Activated T-helper 17 cell treated with anti-CD3 and anti-CD28 coated beads, Interleukin-2, amount 50 U/mL, for 72 hours (primary cell): ENCODE measurements at places on chromosomes 4 and X.

DNA sequence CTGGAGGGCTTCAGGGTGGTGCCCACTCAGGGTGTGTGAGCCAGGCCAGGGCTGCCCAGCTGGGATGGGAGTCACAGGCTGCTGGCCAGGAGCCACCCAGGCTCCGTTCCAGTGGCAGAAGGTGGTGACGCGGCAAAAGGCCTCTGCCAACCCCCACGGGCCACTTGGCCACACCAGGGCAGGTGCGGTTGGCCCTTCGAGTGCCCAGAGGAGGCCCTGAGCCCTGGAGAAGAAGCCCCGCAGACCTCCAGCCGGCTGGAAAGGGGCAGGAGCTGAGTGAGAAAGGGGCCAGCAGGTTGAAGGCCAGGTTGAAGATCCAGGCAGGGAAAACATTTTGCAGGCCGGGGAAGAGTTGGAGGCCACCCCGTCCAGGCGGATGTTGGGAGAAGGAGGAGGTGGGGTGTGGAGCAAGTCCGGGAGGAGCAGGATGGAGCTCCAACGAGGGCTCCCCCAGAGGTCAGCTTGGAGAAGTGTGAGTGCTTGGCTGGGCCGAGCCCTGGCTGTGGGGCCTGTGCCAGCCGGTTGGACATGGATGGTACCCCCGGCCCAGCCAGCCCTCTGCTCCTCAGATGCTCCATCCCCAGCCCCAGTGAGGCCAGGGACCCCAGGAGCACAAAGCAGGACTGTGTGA, 2.8 kb upstream of the CPLX1 start:
- ATAC-seq: no peak

GRCh38 chr4:2408976-2409375, 9.5 kb downstream of the ZFYVE28 start:
- no peak for ATAC-seq

DNA sequence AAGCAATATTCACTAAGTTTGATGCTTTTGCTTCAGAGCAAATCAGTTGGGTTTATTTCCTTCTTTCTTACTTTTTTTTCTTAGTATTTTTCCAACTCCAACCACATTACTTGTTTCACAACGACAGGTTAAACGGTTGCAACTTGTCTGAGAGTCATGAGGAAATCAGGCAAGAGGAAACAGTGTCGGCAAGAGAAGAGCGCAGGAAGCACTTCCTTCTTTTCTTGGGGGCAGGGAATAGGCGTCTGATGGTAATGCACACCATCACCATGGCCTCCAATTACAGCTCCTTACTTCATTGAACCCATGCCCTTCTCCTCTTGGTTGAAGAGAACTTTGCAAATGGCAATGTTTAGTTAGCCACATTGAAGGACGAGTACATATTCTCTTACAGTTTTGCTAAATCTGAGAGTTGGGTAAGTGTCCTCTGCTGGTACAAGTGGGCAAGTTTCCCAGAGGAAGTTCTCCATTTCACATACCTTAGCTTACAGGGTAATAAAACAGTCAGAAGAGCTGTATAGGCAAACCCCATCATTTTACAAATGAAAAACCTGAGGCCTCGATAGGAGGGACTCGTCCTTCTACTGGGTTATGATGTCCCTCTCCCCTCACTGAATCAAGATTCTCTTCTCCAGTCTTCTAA, 8.3 kb upstream of the CXCL8 start:
- no peak for ATAC-seq

DNA sequence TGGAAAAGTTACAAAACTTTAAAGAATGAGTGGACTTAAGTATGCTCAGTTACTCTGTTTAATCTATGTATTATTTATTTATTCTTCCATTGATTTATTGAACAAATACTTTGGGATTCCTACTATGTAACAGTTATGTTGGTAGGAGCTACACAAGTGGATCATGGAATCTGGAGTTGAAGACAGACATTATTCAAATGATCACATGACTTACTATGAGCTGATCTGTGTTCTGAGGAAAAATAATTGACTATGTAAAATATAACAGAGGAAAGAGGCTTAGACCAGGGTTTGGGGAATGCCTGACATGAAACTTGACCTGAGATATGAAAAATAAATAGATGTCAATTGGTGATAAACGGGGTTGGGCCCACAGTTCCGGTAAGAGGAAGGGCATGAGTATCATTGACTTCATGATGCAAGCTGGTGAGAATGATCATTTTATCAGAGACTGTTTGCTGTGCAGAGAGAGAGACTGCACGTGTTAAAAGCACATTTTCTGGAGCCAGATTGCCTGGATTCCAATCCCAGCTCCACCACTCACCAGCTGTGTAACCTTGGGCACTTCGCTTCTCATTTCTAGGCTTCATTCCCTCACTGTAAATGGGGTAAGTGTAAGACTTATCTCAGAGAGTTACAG, 179.0 kb downstream of the SPCS3 start:
- ATAC-seq: no peak

- ATAC-seq: no peak
Observed at GRCh38 chrX:125327891-125328290, 8.2 kb downstream of the TEX13C start.

DNA sequence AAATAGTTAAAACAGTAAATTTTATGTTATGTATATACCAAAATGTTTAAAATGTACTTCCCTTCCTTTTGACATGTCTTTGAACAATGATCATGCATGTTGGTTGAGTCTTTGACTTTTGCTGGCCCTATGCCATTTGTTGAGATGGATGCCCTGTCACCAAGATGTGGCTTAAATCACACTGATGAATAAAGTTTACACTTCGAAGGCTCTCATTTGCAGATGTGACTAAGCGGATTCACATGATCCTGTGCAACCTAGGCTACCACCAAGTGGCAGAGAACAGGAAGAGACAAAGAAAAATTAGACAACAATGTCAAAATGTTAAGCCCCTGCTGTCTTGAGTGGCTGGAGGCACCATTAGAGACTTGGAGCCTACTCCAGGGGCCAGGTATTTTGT, 139.9 kb downstream of the RAB28 start:
- ATAC-seq: no peak
